NCI-H1105 (cell line): ENCODE measurements at places on chromosomes 3 and 15.

GRCh38 chr3:99978221-99978620 is 136.1 kb downstream of the FILIP1L start:
- DNase-seq = no peak

GRCh38 chr3:109313061-109313460 is 3.3 kb downstream of the DPPA2 start:
- no peak for DNase-seq

GRCh38 chr3:147890114-147890513 is 480.9 kb downstream of the ZIC1 start:
- DNase-seq = no peak

DNA sequence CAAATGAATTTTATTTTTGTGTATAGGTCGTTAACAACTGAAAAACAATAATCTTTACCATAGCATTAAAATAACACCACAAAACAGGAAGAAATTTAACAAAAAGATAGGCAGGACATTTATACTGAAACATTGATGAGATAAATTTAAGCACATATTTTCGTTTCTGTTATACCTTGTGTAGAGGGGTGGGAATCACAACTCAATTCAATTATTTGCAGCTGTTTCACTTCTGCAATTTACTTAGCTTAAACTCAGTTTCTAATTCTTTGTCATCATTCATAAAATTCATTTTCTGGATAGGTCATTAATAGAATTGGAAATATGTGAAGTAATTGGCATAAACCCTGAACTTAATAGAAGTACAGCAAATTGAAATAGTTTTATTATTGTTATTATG is 42.3 kb downstream of the TP63 start:
- no peak for DNase-seq

DNA sequence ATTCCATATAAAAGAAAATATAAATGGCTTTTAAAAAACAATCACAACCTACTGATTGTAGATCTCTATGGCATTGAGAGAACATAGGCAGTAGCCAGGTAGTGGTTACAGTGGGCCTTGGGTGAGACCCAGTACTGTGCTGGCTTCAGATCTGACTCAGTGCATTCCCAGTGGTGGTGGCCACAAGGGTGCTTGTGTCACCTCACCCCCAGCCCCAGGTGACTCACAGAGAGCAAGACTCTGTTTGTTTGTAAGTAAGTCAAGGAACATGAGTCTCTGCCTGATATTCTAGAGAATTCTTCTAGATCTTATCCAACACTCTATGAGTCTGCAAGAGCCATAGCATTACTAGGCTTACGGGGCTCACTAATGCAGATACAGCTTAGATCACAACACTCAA is 118.8 kb upstream of the AZI2 start:
- DNase-seq = no peak

DNA sequence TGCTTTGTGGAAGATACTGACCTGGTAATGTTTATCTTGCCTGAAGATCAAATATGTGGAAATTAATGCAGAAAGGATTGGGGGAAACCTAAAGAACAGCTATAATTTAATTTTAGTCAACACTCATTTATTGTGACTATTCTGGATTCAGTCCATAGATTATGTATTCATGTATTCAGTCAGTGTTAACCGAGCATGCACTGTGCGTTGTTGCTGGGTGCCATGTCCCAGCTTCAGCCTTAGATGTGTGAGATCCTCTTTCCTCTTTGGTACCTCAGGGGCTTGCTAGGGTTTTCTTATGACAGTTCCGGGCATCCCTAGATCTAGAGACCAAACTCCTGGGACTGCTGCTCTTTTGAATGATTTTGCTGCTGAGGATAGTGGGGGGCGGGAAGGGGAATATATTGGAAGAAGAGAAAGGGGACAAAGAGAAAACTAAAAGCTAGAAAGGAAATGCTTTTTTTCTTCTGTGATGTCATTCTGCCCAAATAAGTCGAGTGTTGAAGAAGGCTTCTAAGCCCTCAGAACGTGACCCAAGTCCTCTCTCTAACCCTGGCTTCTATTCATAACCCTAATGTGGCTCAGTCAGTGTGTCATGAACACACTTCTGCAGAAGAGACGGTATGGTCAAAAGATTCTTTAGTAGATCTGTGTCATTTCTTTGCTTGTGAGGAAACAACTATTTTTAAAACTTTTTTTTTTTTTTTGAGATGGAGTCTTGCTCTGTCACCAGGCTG is 33.5 kb downstream of the STARD9 start:
- no peak for DNase-seq

GRCh38 chr15:60740787-60741354 is 261.9 kb upstream of the ICE2 start:
- no peak for DNase-seq

DNA sequence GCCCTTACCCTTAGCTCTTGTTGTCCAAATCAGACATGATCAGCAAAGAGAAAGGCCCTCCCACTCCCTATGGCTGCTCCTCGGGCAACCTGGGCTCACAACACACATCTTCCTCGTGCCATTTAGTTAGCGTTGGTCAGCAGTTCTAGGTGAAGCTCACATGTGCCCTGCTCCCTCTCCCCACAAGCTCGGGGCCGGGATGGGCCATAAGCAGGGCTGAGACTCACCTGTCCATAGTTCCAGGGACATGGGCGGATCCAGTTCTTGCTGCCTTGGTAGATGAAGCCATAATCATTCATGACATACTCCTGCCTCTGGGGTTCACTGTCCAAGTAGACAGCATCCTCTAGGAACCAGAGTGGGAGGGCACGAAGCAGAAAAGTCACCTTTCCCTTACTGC is 10.4 kb downstream of the TGM5 start:
- DNase-seq = no peak

DNA sequence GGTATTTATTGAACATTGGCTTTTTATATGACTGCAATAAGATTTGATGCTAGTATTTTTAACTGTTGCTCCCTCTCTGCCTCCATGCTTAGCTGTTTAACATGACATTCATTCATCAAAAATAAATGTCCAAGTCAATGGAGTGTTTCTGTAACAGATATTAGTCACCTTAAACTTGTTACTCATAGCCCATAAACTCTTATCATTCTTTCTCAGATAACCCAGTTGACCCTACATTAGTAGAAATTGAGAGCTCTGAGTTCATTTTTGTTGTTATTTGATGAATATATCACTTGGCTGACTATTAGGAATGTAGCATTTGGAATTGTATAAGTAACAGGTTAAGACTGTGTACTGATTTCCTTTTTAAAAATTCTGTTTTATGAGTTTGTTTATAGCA is 201.1 kb downstream of the UBE2E2 start:
- no peak for DNase-seq

- DNase-seq = no peak
Measured at GRCh38 chr3:4495294-4496086, 2.3 kb downstream of the ITPR1 start.

- no peak for DNase-seq
Measured at GRCh38 chr3:185381320-185382058, 18.6 kb downstream of the MAP3K13 start.
